ENCODE measurements at places on chromosomes 3 and 15. TPM values are rescaled to one million over a fixed set of nuclear protein-coding genes. Genes with fewer than 3 reads are reported as not detected.
A peak's percentile ranks its signal among the peaks of the same experiment; 100 is the strongest.

- DNase-seq = no peak
Measured at GRCh38 chr3:127462111-127462655, 128.3 kb downstream of the TPRA1 start.

DNA sequence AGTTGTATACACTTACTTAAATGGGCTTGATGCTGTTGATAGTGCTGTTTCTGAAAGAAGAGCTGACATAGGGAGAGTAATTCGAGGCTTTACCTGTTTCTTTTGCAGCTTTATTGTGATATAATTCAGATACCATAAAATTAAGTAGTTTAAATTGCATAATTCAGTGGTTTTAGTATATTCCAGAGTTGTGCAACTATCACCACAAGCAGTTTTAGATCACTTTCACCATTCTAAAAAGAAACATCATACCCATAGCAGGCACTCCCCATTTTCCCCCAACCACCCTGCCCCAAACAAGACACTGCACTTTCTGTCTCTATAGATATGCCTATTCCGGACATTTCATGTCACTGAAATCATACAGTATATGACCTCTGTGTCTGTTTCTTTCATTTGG is 98.5 kb downstream of the MTHFS start:
- DNase-seq = no peak

GRCh38 chr3:187401856-187402255 is 33.7 kb downstream of the RTP4 start:
- DNase-seq = no peak

DNA sequence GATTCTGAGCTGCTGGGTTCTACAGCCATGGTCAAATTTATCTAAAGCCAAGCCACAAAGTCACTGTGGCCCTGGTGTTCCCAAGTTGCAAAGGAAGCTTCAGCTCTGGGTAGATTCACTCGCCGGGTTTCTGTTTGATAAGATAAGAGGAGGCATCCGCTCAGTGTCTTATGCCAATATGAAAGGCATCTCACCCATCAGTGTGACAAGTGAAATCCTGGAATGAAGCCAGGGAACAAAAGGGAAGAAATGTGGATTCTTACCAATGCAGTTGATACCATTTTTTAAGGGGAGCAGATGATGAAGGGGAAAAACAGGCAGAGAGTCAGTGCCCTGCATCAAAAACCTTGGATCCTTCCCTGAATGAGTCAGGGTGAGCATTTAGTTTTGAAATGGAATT is 2.8 kb upstream of the CPNE4 start:
- no peak for DNase-seq

- peak; percentile 71 for DNase-seq
Measured at GRCh38 chr3:190120269-190121060, at the start of gene P3H2. TSS of gene P3H2 (minus strand) at chr3:190120897. CDS start at chr3:190120731, 166 bp downstream.

The KBTBD13 gene
- 0.12 TPM for polyA plus RNA-seq

GRCh38 chr15:96977886-96978285 is 647.4 kb downstream of the NR2F2 start:
- no peak for DNase-seq

GRCh38 chr3:171169866-171170265 is 143.3 kb upstream of the SLC2A2 start:
- DNase-seq = no peak

The SV2B gene
- 1.8 TPM for polyA plus RNA-seq

The NKIRAS1 gene
- 14.7 TPM for polyA plus RNA-seq

DNA sequence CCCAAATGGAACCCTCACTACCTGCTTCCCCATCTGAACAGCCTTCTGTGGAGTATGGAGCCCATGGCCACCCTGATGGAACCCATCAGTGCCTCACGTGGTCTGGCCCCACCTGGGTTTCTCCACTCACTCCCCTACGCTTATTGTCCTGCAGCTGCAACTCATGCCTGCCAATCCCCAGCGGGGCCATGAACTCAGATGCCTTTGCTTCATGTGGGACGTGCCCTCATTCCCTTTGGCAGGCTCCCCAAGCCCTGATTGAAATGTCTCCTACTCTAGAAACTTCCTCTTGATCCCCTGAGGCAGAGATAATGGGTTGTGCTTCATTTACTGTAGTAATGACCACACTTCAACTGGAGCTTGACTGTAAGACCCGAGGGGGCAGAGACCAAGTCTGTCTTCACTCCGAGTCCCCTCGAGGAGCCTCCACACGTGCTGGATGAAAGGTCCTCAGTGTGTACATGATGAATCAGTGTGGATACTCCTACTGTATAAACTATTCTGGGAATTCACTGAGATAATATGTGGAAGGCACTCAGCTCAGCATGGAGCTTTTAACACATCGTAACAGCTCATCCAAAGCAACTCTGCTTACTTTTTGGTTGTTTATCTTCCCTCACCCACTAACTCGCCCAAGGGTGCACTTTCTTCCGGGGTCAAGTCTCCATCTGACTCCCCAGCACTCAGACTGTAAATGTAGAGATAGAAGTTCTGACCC is 232.8 kb upstream of the BHLHE40 start:
- DNase-seq = no peak

The RPL22L1 gene
- polyA plus RNA-seq = 65.4 TPM

DNA sequence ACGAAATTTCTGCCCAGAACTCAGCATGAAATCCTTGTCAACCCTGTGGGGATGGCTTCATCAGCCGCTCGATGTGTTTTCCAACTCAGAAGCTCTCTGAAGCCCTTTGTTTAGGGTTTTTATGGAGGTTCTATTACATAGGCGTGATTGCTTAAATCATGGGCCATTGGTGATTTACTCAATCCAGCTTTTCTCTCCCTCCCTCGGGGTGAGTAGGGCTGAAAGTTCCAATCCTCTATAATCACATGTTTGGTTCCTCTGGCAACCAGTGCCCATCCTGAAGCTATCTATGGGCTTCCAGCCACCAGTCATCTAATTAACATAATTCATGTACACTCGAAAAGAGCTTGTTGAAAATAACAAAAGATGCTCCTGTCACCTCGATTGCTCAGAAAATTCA is 51.6 kb downstream of the GATM start:
- DNase-seq = no peak

- DNase-seq = no peak
Measured at GRCh38 chr3:123341871-123342630, 106.8 kb downstream of the ADCY5 start.

The SLC24A5 gene
- polyA plus RNA-seq = 0.39 TPM

GRCh38 chr3:196388956-196389355 is 43.3 kb downstream of the UBXN7 start:
- peak; percentile 2 for DNase-seq

DNA sequence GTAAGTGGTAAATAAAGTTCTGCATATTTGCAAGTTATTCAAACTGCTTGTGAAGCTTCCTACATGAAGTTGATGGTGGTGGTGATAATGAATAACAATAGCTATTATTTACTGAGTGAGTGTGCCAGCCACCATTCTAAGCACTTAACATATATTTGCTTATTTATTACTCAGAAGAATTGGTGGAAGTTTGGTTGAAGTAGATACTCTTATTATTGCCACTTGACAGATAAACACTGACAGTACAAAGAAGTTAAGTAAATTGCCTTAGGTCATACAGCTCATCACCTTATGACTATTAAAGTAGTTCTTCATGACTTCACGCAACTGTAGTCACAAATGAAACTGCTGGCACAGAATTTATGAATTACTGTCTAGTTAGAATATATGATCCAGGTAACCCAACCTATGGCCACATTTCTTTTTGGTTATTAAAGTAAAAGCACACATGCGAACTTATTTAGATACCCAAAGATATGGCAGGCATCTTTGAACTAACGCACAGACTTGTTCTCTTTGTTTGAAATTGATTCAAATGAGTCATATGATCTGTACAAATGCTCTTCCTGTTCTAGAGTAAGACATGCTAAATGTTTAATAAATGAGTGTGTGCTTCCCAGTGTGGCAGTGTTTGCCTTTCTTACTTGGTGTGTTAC is 99.8 kb upstream of the NR2F2 start:
- DNase-seq = no peak

The TMEM40 gene
- 1.3 TPM for polyA plus RNA-seq

DNA sequence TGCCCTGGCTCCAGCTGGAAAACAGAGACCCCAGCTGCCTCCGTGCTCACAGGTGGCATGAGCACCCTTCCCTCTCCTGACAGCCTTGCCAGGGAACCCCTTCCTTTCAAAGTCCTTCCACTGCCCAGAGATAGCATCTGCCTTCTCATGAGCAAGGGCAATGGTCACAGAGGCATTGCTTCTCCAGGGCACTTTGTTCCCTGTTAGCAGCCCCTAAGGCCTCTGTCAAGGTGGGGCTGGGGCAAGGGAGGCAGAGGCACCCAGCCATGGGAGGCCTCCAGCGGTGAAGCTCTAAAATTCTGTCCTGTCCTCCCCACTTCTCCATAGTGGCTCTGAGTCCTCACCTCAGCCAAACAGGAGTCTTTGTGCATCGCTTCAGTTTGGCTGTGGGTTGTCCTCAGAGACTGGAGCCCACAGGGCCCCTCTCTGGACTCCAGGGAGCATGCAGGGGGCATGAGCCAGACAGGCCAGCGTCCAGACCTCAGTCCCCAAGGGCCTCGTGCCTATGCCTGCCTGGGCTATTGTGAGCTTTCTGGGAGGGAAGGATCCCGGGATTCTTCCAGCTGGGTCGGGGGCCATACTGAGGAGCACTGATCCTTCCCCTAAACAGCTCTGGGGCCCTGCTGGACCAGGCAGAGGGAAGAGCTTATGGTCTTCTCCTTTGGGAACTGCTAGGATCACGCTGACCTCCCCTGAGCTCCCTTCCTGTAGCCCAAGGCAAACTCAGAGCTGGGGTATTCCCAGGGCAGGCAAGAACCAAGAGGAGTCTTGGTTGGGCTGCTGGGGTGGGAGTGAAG is 106.6 kb downstream of the DNAJB8 start:
- no peak for DNase-seq

DNA sequence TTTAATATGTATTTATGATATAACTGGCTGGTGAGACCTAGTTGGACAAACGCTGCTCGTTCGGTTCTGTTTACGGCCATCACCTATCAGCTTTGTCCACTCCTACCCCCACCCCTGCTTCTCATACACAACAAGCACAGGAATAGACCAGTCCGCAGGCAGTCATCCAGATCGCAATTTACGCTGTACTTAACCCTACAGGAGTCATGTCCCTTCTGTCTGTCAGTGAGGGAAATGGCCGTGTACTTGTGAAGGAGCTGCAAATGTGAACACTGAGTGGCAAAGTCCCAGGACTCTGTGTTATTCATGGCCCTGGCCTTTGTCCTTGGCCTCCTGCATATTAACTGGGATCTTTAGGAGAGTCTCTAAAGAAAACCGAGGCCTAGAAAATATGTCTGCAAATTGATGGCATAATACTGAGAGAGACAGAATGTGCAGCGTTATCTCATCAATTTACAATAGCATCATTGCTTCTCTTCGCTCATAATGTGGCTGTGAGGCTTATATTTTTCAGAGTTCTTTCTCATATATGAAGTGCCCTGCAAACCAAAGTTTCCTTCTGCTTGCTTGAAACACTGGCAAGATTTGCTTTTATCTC is 7.2 kb upstream of the ABHD10 start:
- DNase-seq = peak; percentile 57

DNA sequence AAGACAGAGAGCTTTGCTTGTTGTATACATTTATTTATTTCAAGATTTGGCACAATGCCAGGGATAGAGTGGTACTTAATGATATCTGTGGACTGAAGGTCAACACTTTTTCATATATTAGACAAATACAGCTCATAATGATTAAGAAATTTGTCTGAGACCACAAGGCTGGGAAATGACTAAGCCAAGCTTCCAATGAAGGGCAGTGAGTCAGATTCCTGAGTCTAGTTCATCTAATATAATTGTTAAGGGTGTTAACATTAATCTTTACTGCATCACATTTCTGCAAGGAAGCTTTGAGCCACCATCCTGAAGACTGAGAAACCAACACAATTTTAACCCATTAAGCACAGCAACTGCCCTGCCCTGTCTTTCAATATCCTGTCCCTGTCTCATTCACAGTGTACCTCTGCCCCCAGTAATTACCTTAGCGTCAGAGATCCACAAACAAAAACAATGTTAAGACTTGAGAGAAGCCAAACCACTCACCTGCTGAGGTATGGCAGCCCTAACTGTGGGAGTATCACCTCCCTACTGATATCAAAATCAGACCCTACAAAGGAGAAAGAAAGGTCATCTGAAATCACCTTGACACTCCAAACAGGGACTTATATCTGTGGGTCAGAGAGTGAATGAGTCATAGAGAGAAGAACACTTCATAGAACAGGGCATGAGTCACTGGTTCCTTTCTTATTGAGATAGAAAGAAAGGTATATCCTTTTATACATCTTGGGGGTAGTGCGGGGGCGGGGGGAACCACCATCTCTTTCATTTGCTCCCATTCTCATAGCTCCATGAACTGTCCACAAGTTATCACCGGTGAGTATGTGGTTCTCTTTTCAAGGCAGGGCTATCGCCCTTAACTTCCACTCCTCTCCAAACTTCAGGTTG is 74.7 kb downstream of the MAGI1 start:
- DNase-seq = no peak

DNA sequence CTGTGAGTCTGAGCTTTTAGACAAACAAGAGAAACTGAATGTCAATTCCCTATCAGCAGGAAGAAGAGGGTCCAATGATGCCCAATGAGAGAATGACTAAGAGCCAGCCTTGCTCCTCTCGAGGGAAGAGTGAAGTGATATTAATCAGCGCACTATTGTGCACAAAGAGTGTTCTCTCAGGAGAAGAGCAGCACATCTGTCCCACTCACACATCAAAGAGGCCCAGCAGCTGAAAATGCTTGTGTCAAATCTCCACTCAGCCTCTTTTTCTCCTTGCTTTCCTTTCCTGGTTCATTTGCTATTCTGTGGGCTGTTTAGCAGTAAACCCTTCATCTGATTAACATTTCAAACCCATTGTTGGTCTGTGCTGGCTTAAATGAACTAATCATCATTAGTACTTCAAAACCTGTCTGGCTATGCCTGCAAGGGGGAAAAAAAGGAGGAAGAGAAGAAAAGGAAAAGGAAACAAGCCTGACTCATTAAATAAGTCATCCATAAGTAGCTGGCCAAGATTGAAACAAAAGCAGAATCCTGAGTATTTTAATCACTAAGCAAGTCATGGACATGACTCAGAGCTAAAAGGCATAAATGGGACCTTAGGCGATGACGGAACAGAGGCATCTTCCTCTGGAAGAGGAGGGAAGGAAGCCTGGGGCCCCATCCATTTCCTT is 912.7 kb downstream of the TUSC7 start:
- no peak for DNase-seq

The PRSS50 gene
- polyA plus RNA-seq = 2.9 TPM

GRCh38 chr3:128266453-128266852 is 113.2 kb downstream of the EEFSEC start:
- no peak for DNase-seq

- DNase-seq = no peak
Measured at GRCh38 chr3:126811530-126811929, 107.5 kb downstream of the CHCHD6 start.

- no peak for DNase-seq
Measured at GRCh38 chr3:194315088-194315964, 35.8 kb downstream of the CPN2 start.

DNA sequence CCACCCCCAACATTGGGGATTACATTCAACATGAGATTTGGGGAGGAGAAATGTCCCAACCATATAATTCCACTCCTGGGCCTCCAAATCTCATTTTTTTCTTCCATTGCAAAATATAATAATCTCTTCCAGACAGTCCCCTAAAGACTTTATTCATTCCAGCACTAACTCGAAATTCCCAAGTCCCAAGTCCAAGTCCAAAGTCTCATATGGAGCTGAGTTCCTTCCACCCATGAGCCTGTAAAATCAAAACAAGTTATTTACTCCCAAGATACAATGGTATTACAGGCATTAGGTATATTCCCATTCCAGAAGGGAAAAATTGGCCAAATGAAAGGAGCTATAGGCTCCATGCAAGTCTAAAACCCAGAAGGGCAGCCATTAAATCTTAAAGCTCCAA is 56.7 kb downstream of the P2RY1 start:
- DNase-seq = no peak

The LINGO1 gene
- polyA plus RNA-seq = 20.8 TPM

- DNase-seq = no peak
Measured at GRCh38 chr3:130380398-130380797, 34.9 kb downstream of the COL6A5 start.
